ENCODE measurements at places on chromosomes 11 and 22.
A peak's percentile ranks its signal among the peaks of the same experiment; 100 is the strongest.

DNA sequence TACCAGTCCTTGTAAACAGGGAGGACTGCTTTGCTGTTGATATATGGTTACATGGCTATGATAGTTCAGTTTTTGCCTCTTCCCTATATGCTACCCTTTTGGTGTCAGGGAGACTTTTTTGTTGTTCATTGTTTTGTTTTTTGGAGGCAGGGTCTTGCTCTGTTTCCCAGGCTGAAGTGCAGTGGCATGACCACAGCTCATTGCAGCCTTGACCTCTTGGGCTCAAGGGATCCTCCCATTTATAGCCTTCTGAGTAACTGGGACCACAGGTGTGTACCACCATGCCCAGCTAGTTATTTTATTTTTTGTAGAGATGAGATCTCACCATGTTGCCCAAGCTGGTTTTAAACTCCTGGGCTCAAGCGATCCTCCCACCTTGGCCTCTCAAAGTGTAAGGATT is 38.6 kb upstream of the SPTBN2 start:
- no peak for DNase-seq

DNA sequence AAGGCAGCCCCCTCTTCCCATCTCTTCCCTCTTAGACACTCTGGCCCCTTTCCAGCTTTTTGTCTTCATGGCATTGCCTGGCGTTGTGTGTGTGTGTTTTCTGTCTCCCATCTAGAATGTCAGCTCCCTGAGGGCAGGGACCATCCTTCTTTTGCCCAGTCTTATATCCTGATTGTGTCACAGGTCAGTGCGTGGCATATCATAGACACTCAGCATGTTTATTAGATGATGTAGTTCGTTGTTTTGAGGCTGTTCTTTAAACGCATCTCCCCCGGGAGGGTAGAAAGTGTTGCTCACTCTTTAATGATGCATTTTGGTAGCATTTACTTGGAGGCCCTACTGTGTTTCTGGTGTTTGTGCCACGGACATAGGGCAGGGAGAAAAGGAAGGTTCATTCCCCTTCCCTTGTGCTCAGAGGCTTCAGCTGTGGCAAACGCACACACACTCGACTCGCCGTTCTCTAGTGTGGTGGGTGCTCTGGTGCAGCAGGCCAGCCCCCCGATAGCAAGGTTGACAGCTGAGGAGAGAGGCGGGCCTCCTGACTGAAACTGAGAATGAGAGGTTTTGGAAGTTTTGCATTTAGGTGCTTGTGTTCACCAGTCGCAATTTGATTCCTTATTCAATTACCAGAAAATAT is 60.2 kb downstream of the TNRC6B start:
- peak; percentile 48 for DNase-seq

DNA sequence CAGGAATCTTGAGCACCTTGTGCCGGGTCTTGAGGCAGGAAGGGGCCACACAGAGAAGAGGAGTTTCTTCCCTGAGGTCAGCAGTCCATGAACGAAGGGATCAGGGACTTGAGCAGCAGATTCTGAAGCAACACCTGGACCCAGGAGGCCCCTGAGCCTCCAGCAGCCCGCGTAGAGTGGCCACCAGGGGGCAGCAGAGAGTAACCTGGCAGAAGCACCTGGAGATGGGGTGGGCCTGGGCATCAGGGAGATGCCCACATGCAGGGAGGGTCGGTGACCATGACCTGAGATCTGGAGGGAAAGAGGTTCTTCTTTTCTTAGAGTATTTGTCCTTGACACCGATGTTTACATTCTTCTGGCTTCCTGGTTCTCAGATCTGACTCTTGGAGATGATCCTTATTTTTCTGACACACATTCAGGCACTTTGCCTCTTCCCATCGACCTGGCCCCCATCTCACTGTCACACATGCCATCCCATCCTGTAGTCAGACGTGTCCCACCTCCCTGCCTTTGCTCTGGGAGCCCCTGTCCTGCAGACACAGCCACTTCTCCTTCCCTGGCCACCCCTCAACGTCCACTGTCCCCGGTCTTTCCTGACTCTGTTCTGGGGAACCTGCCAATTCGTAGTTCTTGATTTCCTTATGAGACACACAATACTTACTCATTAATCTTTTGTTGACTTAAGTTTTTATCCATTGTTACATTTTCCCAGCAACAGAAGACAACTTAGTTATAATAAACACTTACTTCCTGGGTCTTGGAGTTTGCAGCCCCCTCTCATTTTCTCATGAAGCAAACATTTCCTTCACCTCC is 66.5 kb downstream of the GGTLC2 start:
- peak; percentile 70 for DNase-seq

GRCh38 chr11:96215826-96216225 is 127.2 kb downstream of the MAML2 start:
- DNase-seq, result no peak

GRCh38 chr11:125414121-125414520 is 81.9 kb downstream of the FEZ1 start:
- no peak for DNase-seq

- DNase-seq, result no peak
These were observed 36.6 kb downstream of the PARVG start for GRCh38 chr22:44217346-44217745.

GRCh38 chr11:9259981-9260837 is 4.9 kb downstream of the DENND5A start:
- no peak for DNase-seq

DNA sequence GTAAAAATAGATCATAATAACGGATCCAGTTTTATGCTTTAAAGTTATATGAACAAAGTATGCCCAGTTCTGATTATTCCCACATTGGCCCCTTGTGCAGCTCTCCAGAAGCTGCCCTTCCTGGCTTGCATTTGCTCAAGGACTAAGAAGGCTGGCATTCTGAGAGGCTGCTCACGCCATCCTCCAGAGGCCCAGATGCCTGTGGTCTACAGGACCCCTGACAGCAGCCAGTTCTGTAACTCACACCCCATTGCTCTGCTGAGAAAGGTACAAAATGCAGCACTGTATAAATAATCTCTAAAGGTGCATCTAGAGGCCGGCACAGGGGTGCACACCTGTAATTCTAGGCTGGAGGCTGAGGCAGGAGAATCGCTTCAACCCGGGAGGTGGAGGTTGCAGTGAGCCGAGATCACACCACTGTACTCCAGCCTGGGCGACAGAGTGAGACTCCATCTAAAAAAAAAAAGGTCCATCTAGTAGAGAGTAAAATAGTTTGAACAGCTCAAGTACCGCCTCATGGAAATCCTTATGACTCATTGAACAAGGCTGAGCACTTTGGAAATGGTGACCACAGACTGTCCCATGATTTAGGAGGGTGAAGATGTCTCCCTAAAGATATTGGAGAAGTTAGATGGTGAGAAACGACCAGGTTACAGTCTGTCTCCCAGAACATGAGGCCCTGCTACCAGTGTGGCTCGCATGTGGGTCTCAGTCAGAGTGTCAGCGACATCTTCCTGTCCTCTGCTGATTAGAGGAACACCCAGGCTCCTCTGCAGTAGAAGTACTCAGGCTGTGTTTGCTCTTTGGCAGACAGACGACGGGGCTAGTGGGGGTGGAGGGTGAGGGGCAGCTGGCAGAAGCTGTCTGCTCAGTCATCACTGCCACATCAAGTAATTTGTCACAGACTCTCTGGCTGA is 56.3 kb downstream of the KREMEN1 start:
- DNase-seq, result no peak

DNA sequence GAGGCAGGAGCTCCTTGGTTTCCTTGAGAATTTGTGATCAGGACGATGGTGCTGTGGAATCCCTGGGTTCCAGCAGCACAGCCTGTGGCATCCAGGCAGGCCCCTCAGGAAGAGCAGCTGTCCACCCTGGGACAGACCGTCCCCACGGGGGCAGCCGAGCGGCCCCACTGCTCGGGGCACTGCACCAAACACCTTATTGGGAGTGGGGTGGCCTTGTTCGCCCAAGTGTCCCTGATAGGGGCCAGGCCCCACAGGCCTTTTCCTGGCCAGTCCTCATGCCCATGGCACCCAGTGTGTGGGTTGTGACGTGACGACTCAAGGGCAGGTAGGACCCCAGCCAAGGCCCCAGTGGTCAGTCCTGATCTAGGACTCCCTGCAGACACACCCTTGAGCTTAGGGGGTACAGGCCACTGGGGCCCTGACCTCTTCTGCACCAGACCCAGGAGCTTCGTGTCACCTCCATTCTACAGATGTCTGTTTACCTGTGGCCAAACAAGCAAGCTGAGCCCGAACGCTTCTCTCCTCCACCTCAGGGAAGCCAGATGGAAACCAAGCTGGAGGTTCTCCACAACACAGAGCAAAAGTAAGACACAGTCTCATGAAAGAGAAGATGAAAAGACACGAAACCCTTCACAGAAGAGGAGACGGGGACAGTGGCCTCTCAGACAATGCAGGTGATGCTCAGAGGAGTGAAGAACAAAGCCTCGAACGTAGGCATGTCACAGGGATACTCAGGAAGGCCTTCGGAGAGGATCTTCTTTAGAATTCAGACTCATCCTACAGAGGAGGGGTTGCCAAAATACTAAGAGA is 1.6 kb upstream of the BRD1 start:
- DNase-seq, result no peak

- no peak for DNase-seq
These were observed 25.2 kb upstream of the PLET1 start for GRCh38 chr11:112285841-112286311.

DNA sequence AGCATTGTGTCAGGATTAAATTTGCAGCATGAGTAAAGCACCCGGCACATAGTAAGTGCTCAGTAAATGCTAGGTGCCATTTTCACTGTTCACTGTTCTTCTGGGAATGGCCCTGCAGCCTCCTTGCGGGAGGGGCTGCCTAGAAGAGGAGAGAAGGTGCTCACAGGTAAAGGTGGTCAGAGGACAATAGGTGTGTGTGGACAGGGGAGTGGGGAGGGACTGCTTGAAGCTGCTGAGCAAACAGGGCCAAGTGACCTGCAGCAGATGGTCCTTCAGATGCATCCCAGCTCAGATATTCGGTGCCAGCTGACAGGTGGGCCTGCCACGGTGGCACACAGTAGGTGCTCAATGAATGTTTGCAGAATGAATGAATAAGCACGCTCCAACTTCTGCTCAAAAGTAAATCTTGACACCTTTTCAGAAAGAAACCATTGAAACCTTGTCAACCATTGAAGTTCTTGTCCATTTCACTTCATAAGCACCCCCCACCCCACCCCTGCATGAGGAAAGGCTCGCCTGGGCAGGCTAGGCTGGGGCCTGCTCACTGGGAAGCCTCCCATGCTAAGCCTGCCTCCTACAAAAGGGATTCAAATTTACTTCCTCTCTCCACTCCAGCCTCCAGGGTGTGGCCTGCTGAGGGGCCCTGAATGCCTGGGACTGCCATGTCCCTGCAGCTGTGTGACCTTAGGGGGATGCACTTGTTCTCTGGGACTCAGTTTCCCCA is 1.6 kb downstream of the KIAA0930 start:
- no peak for DNase-seq

DNA sequence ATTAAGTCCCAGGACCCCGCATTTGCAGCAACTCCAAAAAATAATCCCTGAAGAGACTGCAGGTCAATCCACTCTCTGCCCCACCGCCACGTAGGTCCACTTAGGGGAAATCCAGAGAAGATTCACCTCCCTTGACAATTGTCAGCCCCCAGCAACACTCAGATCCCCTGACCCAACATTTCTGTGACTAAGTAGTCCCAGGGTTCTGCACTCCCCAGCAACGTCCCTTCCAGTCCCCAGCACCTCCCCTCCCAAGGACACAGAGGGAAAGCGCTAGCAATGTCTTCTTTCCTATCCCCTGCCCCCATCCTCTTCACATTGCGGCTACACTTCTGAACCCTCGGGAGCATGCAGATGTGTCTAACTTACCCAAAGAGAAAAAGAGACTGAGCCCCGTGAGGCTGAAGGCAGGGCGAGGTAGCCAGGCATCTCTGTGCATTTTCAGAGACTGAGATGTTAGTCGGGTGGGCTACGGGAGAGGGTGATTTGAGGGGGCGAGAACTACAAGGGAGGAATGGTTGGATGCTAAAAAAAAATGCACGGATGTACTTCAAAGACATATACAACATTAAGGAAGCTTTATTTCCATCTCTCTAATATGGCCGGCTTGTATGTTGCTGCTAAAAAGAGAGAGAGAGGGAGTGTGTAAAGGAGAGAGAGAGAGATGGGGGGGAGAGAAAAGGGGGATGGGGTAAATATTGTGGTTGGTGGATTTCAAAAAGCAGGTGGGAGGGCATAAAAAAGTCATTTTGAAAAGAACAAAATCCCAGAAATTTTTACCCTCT is at the start of gene SCN2B:
Gene SCN2B (minus strand): TSS at position 647 of the 785 bp plus-strand sequence. CDS start 208 bp downstream, at position 439.
- no peak for DNase-seq

GRCh38 chr11:73950869-73951710 is at the start of gene DNAJB13:
DNAJB13 (plus strand) TSS chr11:73951026; CDS start chr11:73951070, 44 bp downstream.
- DNase-seq, result peak; percentile 81

- DNase-seq, result no peak
These were observed 45.8 kb upstream of the CYP2D6 start for GRCh38 chr22:42176255-42176915.

- DNase-seq, result no peak
These were observed 98.7 kb downstream of the IGLL1 start for GRCh38 chr22:23481369-23481768.

GRCh38 chr11:116835042-116835772 is 2.2 kb downstream of the APOA1 start:
- DNase-seq, result peak; percentile 55

DNA sequence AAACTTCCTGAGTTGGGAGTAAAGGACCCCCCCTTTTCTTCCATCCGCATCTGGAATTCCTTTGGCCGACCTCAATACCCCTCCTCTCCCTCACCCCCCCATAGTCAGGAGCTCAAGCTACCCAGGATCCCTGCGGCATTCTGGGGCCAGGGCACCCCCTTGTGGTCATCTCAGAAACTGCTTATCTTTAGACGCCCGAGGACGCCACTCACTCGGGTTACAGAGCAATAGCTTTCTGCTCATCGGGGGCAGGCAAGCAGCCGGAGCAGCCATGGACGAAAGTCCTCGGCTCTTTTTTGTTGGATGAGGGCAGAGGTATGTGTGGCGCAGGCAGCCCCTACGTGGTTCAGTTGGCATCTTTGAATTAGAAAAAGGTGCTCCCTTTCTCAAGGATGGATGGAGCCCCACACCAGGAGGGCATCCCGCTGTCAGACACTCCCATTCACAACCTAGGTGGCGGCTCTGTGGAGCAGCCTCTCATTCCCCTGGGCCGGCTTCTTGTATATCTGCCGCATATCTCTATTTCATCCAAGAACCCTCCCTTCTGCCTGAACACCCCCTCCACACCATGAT is 2.3 kb downstream of the C1QTNF5 start:
- DNase-seq, result peak; percentile 88

- no peak for DNase-seq
These were observed 13.0 kb downstream of the SLC6A5 start for GRCh38 chr11:20612416-20612815.

DNA sequence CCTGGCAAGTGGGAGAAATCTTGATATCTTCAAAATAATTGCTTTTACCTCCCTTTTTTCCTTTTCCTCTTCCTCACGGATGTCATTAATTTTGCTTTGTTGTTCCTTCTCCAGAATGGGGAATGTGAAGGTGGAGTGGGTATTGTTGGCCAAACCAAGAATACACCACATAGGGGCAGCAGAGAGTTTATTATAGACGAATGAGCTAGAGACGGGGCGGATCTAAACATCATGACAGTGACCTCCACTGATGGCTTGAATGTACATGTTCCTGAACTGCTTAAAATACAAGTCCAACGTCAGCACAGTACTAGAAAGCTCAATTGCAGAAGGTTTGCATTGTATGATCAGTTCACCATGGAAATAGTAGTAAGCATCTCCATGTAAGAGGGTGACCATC is 122.3 kb upstream of the SNX19 start:
- peak; percentile 38 for DNase-seq

Measured in GM13976 (cell line).